Prostate gland (tissue), 2 donors: ENCODE measurements at places on chromosomes 3 and 15.

DNA sequence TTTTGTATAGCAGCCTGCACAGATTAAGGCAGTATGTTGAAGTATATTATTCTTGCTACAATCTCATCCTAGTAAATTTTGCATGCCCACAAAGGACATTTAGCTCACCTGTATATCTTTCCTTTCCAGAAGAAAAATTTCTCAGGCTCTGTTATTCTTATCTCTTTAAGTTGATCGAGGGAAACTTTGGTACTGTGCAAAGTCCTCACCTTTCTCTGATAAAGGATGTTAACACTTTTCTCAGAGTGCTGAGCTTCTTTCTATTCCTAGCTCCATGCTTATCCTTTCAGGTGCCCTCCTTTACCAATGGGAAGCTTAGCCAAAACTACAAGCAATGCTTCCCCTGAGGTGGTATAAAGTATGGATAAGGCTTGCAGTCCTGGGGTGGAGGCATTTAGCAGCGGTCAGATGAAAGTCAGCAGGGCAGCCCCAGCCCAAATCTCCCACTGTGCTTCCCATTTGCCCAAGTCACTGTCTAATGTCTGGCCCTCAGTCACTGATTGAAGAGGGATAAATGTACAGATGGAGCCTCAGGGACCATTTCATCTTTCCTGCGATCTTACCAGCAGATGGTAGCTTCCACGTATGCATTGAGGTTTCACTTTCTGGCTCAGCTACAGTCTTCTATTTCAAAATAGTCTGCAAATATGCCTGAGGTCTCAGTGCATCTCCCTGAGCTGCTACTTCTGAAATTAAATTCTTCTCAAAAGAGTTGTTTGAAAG is 127.8 kb upstream of the P2RY1 start:
- no peak for DNase-seq

DNA sequence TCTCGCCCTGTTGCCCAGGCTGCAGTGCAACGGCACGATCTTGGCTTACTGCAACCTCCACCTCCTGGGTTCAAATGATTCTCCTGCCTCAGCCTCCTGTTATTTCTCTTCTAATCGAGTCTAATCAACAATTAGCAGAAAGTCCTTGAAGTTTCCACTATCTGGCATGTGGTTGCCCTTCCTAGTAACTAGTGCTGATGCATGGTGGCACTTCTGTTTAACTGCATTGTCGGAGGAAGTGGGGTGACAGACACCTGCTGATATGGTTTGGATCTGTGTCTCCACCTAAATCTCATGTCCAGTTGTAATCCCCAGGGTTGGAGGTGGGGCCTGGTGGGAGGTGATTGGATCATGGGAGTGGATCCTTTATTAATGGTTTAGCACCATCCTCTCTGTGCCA is 9.2 kb downstream of the CRTAP start:
- DNase-seq, result no peak

- DNase-seq, result no peak
Measured at GRCh38 chr3:147415874-147416273, 6.7 kb downstream of the ZIC1 start.

- DNase-seq, result no peak
Measured at GRCh38 chr3:143671626-143672025, 176.6 kb downstream of the SLC9A9 start.
